ENCODE measurements at places on chromosomes 3 and 15.

GRCh38 chr3:34005886-34006285, 207.5 kb downstream of the PDCD6IP start:
- DNase-seq, result no peak

DNA sequence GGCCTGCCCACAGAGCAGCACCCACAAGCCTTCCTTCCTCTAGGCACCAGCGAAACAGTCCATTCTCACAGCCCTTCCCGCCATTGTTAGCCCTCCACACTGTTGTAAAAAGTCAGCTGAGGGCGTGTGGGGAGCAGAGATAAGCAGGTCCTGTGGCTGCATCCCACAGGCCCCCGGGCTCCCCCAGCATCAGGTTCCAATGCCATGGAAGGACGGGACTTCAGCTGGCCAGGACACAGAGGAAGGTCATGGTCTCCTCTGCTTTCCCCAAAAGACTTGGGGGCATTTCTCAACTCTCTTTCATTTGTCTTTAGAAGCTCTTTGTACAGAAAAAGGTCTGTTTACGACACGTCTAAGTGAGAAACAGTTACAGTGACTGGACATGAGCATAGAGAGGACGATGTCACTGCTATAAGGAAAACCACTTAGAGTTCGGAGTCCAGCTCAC, 85.2 kb upstream of the HERC1 start:
- no peak for DNase-seq

- no peak for DNase-seq
Measured at GRCh38 chr15:50059203-50059772, 59.7 kb downstream of the ATP8B4 start.

DNA sequence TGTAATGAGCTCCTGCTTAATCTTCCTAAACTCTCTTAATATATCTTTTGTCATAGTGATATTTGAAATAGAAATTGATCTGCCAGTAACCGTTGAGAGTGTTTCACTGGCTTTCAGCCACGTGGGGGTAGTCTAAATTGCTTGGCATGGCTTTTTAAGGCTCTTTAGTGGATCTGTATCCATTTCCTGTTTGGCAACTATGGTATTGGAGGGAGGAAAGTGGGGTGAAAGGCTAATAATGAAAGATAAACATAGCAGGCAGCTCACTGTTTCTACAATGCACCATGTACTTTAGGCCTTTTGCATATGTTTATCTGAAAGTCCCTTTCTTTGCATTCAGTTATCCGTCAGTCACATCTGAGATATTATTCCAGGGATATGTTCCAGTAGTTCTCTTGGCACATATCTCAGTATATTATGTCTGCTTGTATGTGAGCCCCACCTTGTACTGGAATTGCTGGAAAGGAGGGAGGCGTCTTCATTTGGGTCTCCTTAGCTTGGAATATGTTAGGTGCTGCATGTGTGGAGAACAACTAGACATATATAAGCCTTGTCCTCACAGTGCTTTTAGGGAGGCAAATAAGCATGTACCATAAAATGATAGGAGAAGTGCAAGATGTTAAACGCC, 10.8 kb downstream of the TOPAZ1 start:
- no peak for DNase-seq

DNA sequence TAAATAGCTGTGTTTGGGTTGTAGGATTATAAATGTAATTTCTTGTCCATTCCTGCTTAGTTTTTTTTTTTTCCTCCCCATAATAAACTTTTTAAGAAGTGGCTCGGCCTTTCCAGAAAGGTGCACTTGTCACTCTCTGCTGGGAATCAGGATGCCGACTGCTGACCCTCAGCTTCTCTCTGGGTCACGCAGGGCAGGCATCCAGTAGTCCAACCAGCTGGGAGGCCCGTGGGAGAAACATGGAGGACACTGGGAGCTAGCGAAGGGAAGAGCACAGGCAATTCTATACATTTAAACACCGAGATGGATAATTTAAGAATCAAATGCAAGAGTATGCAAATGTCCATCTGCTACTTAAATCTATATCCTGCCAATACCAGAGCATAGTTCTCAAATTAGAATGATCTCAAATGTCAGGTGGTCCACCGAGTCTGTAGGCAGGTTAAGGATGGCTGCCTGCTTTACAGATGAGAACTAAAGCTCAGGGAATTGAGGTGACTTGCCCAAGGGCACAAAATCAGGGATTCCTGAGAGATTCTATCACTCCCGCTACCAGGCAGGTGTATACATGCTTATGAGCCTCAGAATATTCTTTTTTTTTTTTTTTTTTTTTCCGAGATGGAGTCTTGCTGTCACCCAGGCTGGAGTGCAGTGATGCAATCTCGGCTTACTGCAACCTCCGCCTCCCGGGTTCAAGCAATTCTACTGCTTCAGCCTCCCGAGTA, 64.5 kb downstream of the DAPK2 start:
- no peak for DNase-seq

DNA sequence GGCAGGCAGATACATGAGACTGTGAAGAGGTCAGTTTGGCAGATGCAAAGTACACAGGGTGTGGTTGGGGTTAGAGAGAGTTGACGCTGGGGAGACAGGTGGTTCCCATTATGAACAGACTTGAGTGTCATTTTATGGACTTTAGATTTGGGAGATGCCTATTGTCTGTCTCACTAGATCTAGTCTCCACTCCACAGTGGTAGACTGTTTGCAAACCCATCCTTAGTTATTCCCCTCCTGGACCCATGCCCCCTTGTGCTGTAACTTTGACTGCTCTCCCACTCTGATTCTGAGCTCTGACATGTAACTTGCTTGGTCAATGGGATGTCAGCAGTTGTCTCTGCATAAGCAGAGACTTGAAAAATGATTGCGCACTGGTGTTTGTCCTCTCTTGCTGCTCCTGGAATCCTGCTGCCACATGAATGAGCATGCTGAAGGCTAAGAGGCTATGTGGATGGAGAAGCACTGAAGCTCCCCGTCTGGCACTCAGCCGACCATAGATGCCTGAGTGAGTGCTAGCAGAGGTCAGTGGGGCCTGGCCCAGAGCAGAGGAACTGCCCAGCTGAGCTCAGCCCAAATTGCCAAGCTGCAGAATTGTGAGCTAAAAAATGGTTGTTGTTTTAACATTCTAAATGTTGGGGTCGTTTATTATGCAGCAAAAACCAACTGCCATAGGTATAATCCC, 88.2 kb downstream of the FAM43A start:
- no peak for DNase-seq

GRCh38 chr3:50263478-50264382, 5.2 kb upstream of the SEMA3B start:
- DNase-seq, result no peak

DNA sequence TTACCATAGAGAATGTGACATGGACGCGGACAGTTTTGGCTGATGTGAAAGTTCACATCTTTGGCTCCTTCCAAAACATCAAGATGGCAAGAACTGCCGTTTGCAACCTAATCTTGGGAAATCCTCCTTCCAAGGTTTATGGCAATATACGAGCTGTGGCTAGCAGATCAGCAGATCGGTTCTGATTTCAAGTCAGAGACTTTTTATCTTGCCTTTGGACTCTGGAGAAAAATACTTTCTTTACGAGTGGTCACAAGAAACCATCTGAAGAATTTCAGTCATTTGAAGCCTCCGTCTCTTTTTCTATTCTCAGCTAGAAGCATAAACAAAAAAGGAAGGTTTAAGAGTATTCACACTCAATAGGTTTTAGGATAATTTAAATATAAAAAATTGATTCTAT, 153.5 kb upstream of the MEIS2 start:
- DNase-seq, result no peak

DNA sequence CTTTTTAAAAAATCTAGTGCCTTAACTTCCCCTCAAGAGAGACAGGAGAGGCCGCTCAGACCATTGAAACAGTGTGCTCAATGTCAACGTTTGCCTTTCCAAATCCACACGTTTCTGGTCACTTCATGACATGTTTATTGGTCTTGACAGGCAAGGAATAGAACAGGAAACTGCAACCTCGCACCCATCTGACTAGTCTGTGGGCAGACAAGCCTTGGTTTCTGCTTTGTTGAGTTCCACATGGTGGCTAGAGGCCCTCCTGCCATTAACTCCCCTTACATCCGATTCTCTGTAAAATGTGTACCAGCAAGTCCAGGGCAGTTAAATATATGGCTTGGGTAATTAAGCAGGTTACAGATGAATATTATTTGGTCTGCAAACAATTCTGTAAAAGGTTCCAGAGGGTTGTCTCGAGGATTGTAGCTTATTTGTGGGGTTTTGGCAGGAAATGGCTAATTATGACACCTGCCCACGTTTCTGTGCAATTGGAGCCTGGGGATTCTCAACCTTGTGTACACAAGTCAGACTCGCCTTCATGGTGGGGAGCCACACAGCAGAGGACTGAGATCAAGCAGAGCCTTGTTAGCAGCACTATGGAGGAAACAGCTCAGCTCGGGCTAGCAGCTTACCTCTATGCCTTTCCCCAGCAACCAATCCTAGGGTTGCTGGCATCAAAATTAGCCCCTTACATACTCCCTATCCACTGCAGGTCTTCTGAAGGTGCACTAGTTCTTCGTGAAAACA, 317.5 kb upstream of the IGF1R start:
- DNase-seq, result no peak

GRCh38 chr3:89300981-89301380, 193.6 kb downstream of the EPHA3 start:
- no peak for DNase-seq

DNA sequence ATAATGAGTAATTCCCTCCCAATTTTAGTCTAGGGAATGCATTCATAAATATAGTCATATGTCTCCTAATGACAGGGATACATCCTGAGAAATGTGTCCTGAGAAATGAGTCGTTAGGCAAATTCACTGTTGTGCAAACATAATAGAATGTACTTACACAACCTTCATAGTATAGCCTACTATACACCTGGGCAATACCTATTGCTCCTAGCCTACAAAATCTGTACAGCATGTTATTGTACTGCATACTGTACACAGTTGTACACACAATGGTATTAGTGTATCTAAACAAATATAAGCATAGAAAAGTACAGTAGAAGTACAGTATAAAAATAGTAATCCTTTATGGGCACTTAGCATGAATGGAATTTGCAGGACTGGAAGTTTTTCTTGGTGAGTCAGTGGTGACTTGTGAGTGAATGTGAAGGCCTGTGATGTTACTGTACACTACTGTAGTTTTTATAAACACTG, 6.6 kb downstream of the DTWD1 start:
- DNase-seq, result no peak

- DNase-seq, result no peak
Measured at GRCh38 chr15:66483131-66483566, 14.4 kb downstream of the SNAPC5 start.

DNA sequence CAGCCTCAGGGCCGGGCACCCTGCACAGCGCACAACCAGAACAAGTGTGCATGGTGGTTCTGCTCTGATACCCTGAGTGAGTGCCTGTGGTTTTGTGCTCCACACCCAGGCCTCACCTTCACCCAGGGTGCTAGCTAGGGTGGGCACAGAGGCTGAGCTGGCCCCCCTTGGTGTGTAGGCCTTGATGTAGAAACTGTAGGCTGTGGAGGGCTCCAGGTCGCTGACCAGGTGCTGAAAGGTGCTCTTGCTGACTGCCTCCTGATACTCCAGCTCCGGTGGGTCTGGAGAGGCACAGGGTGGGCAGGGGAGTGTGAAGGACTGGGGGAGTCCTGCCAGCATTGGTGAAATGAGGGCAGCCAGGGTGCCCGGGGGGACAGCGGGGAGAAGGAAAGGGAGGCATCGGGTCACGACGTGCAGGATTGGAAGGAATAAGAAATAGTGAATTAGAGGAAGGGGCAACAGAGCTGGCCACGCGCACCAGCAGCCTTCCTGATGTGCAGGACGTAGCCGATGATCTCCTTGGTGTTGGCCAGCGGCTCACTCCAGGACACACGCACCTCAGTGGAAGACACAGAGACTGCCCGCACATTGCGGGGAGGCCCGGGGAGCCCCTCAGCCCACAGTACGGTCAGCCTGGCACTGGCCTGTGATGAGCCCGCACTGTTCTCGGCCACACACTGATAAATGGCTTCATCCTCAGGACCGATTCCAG, 26.6 kb downstream of the RNU5B-1 start:
- no peak for DNase-seq

- no peak for DNase-seq
Measured at GRCh38 chr3:18190646-18191045, 234.5 kb downstream of the SATB1 start.

- no peak for DNase-seq
Measured at GRCh38 chr15:85495096-85495495, 114.7 kb downstream of the AKAP13 start.

- no peak for DNase-seq
Measured at GRCh38 chr15:67119238-67119846, 53.9 kb downstream of the SMAD3 start.

GRCh38 chr3:140035871-140036270, 100.9 kb downstream of the CLSTN2 start:
- no peak for DNase-seq

DNA sequence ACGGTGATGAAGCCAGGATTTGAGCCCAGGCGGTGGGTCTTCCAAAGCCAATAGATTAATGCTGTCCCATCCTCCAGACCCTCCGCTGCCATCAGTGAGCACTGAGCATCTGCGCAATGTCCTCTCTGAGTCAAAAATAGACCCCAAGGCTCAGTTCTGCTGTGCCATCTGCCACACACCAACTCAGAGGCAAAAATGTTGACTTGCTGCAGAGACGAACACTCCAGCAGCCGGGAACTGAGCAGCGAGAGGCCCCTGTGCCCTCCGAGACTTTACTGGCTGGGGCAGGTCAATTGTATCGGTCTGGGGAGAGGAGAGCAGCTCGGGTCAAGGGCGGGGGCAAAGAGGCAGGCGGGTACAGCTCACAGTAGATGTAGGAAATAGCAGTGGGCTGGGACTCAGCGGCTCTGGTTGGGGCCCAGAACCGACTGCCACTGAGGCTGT, 41.5 kb upstream of the ATP2B2 start:
- no peak for DNase-seq

- no peak for DNase-seq
Measured at GRCh38 chr15:96303503-96304056, 26.9 kb upstream of the NR2F2 start.

DNA sequence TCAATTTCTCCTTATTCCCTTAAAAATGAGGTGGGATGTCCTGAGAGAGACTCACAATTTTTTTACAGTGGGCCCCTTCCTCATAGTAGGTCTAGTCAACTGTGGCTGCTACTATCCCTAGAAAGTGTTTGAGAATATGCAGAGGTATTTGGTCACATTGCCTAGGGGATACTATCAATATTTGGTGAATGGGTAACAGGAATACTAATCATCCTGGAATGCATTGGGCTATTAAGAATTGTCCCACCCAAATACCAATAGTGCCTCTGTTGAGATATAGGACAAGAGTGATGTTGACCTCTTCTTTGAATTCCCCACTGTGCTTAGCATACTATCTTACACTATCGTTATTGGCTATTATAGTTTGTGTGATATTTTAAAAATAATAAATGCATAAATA, 389.4 kb downstream of the DIPK2A start:
- no peak for DNase-seq

GRCh38 chr15:50774450-50774849, 8.9 kb upstream of the SPPL2A start:
- no peak for DNase-seq

DNA sequence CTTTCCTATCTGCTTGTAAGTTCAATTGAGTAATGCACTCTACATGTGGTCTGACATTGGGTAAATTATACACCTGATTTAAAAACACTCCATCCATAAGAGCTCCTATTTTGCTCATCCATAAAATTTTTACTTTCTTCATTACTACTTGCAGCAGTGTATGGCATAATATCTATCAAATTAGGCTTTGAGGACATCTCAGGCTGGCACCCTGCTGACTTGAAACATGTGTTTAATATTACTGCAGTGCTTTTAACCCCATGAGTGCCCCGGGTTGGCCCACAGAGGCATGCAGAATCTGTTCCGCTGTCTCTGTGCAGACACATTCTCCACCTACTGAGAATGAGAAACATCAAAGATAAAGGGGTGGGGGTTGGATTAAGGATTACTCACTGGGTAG, 249.9 kb upstream of the DNAJC19 start:
- no peak for DNase-seq

GRCh38 chr3:195613468-195614069, 29.8 kb upstream of the APOD start:
- no peak for DNase-seq
